ENCODE measurements at places on chromosomes 16 and 17. TPM values are rescaled to one million over a fixed set of nuclear protein-coding genes. Genes with fewer than 3 reads are reported as not detected.

The EFNB3 gene
- total RNA-seq: 5.8 TPM

The TBC1D3B gene
- total RNA-seq: 3.3 TPM

The KCTD5 gene
- 34.5 TPM for total RNA-seq

The FZD2 gene
- total RNA-seq: 188 TPM

The PPP1R27 gene
- not detected for total RNA-seq

The OR3A2 gene
- total RNA-seq: 0.15 TPM

The MYL11 gene
- total RNA-seq: 0.68 TPM

The HES7 gene
- total RNA-seq: 2.0 TPM

The HOXB2 gene
- total RNA-seq: not detected

The LRRC37B gene
- 35.2 TPM for total RNA-seq

The MLYCD gene
- total RNA-seq: 2.5 TPM

The B4GALNT2 gene
- not detected for total RNA-seq

The TNFSF13 gene
- 0.37 TPM for total RNA-seq

The JUP gene
- total RNA-seq: 28.5 TPM

DNA sequence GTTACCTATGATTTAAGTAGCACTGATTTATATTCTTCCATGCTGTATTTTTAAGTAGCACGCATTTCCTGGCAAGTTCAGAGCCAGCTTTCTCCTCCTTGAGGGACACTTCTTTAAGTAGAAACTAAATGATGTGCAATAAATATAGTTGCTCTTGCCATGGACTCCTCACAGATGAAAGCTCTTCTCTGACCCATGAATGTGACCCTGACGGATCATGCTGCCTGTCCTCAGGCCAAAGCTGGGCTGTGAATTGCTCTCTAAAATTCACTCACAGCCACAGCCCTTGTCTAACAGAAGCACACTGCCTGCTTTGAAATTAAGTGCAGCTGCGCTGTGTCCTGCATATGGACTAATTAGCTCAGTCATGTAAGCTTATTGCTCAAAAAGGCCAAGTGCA is 438.8 kb downstream of the PMP22 start:
- DNase-seq: no peak

DNA sequence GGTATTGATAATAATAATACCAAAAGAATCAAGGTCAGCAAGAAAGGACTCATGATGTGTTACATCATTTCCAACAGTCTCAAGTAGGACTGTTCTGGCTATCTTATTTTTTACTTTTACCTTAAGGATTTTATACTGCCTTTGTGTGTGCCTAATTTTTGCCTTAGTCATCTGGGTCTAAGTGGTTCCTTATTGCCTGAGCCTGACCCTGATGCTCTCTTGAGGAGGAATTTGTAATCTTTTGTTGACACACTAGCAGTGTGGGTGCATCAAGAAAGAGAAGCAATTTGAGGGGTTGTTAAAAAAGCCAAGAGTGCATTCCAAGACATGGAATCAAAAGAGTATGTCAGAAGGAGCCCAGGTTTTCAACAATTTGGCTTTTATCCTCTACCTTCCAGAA is 59.3 kb downstream of the TMEM100 start:
- DNase-seq: no peak

DNA sequence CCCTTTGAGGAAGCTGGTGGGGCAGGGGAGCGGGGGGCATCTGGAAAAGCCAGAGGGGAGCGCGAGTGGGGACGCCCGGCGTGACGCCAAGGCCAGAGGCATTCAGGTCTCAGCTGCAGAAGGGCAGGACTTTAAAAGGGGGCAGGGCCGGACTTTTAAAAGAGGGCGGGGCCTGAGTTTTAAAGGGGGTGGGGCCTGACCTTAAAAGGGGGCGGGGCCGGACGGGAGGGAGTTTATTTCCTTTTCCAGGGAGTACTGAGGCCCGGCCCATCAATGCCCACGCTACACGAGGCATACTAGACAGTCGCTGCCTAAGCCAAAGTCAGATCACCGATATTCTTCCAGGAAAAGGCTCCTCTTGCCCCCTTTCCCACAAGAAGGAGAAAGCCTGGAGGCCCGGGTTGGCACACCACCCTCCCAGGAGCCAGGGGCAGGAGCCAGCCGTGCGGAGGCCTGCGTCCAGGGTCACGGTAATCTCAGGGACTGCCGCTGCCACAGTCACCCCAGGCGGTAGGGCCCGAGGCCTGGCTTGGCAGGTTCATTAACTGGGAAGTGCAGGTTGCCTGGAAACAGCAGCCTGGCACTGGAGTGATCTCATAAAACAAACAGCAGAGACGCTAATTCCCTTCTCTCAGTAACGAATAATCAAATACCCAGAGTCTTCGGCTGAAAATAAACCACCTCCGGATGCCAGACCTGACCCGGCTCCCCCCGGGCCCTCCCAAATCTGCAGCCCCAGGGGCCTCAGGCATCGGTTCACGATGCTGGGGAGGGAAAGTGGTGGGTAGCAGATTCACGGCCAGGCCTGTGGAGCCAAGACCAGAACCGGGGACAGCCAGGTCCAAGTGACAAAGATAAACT is 90.7 kb downstream of the TIMM22 start:
- DNase-seq: peak; percentile 59

DNA sequence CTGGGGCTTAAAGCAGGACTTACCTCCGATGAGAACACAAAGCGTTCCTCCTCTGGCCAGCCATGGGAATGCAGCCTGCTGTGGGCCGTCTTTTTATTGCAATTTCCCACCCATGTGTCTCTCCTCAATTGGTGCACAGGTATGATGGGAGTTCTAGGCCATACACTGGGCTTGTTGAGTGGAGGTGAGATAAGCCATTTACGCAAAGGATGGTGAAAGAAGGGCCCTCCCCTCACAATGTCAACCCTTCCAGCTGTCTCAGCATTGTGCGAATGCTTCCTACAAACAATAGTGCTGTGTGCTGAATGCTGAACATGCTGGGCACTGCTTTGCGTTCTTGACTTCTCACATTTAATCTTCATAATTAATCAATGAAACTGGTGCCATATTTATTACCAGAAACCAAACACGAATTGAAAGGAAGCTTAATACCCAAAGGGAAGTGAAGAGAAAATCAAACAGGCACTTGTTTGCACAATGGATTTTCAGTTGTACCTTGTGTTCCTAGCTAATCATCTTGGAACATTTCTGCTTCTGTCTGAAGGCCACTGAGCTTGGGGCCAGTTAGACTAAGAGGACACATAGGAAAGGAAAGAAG is at the start of gene GP2:
Gene GP2, minus strand, starts transcription at position 70 of the 598 bp plus-strand sequence. CDS start 1,082 bp downstream, outside the sequence.
- peak; percentile 36 for DNase-seq

DNA sequence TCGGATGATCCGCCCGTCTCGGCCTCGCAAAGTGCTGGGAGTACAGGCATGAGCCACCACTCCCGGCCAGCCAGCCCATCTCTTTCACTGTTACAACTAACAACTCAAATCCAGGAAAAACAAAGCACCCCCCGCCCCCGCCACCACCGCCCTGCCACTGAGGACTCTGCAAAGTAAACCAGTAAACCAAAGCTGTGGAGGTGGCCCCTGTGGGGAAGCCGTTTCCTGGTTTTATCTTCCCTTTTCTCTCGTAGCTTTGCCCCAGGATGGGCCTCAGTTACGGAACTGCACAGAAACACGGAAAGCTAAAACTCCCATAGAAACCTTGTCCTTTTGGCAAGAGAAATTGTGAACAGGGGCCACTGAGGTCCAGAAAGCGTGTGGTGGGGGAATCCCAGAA is 17.5 kb downstream of the CHMP6 start:
- DNase-seq: no peak

GRCh38 chr17:46818316-46818928 is at the start of gene WNT3:
TSS of gene WNT3 (minus strand) at chr17:46818692. CDS start at chr17:46818597, 95 bp downstream.
- peak; percentile 82 for DNase-seq

GRCh38 chr17:72913142-72913682 is 179.3 kb downstream of the SLC39A11 start:
- DNase-seq: no peak

DNA sequence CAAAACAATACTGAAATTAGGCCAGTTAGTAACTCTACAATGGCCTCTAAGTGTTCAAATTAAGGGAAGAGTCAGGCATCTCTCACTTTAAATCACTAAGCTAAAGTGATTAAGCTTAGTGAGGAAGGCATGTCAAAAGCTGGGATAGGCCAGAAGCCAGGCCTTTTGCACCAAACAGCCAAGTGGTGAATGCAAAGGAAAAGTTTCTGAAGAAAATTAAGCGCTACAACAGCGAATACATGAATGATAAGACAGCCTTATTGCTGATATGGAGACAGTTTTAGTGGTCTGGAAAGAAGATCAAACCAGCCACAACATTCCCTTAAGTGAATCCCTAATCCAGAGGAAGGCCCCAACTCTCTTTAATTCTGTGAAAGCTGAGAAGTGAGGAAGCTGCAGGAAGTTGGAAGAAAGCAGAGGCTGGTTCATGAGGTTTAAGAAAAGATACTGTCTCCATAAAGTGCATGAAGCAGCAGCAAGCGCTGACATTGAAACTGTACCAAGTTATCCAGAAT is 12.1 kb downstream of the RFWD3 start:
- peak; percentile 3 for DNase-seq

DNA sequence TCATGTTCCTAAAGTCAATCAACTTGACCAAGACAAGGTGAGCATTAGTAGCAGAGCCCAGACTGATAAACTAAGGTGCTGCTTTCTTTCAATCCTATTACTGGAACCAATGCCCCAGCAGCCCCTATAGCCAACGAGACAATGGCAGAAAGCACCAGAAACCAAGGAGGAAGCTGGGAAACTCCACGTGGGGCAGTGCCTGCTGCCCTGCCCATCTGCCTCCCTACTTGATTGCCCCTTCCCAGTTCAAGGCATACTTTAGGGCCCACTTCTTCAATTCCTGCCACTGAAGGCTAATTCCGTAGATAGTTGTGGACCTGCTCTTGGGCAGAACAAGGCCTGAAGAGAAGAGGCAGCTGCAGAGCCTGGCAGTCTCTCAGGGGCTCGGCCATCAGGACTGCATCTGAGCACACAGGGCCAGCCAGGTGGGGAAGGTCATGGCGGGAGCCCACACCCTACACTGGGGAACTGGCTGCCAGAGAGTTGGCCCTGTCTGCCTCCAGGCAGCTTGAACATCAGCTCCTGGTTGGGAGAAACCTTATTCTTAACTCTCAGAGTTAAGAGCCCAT is 30.9 kb downstream of the WSB1 start:
- no peak for DNase-seq

- peak; percentile 60 for DNase-seq
Observed at GRCh38 chr17:52170963-52171572, 12.6 kb upstream of the CA10 start.

GRCh38 chr16:50635505-50636392 is 45.4 kb downstream of the SNX20 start:
- no peak for DNase-seq

GRCh38 chr17:13601322-13601775 is 380 bp downstream of the HS3ST3A1 start:
- peak; percentile 67 for DNase-seq

GRCh38 chr16:70701998-70702397 is 16.1 kb upstream of the MTSS2 start:
- no peak for DNase-seq

DNA sequence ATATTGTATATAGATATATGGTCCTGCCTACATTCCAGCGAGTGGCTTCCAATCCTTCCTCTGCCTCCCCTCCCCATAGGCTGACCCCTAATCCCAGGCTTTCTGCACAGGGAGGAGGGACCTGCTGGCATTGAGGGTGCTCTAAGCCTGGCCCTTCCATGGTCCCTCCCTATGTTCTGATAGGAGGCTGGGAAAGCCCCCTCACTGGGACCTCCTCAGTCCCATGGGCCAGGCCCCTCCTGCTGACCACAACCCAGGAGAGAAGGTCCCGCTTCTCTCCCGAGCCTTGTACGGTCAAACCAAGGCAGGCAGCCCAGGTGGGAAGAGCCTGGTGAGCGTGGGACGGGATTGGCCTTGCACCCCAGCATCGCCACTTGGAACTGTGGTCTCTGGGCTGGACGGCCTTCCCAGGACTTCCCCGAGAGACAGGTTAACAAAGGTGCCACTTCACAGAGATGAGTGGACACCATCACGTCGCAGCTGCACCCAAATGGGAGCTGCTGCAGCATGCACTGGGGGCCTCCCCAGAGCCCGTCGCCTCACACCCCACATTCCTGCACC is 859 bp downstream of the ALDH3A1 start:
- DNase-seq: no peak

DNA sequence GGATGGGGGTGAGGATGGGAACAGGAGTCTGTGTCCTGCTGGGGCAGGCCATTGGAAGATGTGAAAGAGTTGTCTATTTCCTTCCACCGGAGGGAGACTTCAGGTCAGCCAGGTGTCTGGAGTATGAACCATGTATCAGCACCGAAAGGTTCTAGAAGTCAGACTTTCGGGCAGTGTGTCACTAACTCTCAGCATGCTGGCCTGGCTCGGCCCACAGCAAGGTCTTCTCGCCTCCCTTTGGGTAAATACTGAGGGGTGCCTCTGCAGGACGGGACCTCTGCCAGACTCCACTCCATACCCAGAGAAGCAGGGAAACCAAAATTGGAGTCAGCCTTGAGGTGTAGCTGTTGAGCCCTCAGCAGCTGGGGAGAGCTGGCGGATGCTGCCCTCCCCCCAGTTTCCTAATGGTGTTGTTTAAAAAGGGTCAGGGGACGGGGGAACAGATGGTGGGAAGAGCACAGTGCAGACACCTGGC is 507 bp downstream of the CIITA start:
- no peak for DNase-seq

DNA sequence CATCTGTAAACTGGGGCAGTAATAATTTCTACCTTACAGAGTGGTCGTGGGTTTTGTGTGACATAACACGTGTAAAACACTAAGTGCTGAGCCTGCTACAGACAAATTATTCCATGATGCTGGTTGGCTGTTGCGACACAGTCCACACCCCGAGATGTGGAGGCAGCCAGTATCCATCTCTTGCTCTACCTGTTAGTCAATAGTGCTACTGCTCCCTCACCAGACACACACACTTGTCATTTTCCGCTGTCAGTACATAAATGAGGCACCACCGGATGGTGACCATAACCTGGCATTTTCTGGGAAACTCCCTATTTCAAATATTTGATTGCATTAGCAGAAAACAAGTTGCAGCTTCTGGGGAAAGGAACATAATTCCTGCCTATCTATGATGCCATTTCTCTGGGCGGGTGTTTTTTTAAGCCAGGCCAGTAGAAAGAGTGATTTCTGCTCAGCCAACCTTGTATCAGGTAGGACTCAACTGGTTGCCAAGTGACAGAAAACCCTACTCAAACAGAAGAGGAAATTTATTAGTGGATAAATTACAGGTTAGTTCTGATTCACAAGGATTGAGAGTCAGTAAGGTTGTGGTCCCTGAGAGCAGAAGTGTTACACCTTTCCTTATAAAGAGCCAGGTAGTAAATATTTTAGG is 24.1 kb downstream of the DNAJA2 start:
- no peak for DNase-seq

GRCh38 chr16:1657841-1658240 is 20.2 kb upstream of the JPT2 start:
- DNase-seq: no peak

DNA sequence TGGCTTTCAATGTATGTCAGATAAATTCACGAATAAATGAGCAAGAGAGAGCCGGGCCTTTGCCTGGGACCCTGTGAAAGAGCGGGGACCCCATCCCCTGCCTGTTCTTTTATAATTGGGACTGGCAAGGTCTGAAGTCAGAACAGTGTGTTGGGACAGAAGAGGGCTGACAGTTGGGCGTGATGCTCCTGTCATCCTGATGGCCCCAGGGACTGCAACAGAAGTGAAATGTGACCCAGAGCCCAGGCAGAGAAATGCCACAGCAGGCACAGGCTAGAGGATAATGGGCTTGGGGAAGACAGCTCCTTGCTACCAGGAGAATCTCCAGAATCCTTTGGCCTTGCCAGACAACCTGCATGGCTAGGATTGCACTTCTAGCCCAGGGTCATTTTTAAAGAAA is 37.9 kb downstream of the GSG1L start:
- peak; percentile 15 for DNase-seq
